ENCODE measurements at places on chromosomes 11 and 22. TPM values are rescaled to one million over a fixed set of nuclear protein-coding genes. Genes with fewer than 3 reads are reported as not detected.

The TYR gene
- not detected for total RNA-seq

The PHF21B gene
- total RNA-seq: 2.8 TPM

The ZNF280B gene
- total RNA-seq: 1.0 TPM

The PVALB gene
- 2.1 TPM for total RNA-seq

The TENM4 gene
- 31.0 TPM for total RNA-seq

The CSKMT gene
- total RNA-seq: 12.1 TPM

The WBP2NL gene
- total RNA-seq: 2.5 TPM

The ANGPTL5 gene
- not detected for total RNA-seq

The C11orf87 gene
- total RNA-seq: not detected

The KCNE3 gene
- 19.2 TPM for total RNA-seq

The MAML2 gene
- total RNA-seq: 32.3 TPM

The ART1 gene
- total RNA-seq: 0.31 TPM

The KRTAP5-1 gene
- not detected for total RNA-seq

The CRYBB2 gene
- total RNA-seq: not detected

The CWF19L2 gene
- 19.1 TPM for total RNA-seq

The HOATZ gene
- total RNA-seq: not detected

The TMEM41B gene
- total RNA-seq: 32.4 TPM

The TSGA10IP gene
- not detected for total RNA-seq

The OR5I1 gene
- not detected for total RNA-seq

The MED19 gene
- 15.2 TPM for total RNA-seq

The OR4A16 gene
- total RNA-seq: not detected

The SPI1 gene
- total RNA-seq: 39.8 TPM

The CAPRIN1 gene
- 174 TPM for total RNA-seq

The GGT5 gene
- total RNA-seq: 103 TPM

The LDLRAD3 gene
- 14.2 TPM for total RNA-seq

The TMPRSS4 gene
- 234 TPM for total RNA-seq

The CCDC87 gene
- total RNA-seq: 1.0 TPM
